CD4-positive, alpha-beta T cell (primary cell): ENCODE measurements at places on chromosomes 1 and 21.

DNA sequence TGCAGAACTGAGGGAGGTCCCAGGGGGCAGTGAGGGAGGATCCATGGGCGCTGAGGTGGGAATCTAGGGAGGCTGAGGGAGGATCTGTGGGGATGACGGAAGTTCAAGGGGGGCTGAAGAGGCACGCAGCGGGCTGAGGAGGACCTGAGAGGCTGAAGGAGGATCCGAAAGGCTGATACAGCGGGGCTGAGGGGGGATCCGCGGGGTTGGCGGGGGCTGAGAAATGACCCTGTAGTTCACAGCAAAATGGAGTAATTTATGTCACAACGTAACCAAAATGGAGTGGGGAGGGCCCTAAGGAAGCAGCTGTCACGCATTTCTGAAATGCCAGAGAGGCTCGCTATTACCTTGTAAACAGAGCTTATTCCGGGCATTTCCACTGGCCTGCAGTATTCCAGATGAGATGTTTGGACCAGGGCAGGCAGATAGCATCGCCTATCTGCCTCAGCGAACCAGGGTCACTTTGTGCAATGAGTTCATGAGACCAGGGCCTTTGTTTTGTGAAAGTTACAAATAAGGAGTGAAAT is 926 bp upstream of the MRPL55 start:
- DNase-seq, result no peak

- no peak for DNase-seq
These were observed 150.6 kb downstream of the SDCCAG8 start for GRCh38 chr1:243406424-243406823.

DNA sequence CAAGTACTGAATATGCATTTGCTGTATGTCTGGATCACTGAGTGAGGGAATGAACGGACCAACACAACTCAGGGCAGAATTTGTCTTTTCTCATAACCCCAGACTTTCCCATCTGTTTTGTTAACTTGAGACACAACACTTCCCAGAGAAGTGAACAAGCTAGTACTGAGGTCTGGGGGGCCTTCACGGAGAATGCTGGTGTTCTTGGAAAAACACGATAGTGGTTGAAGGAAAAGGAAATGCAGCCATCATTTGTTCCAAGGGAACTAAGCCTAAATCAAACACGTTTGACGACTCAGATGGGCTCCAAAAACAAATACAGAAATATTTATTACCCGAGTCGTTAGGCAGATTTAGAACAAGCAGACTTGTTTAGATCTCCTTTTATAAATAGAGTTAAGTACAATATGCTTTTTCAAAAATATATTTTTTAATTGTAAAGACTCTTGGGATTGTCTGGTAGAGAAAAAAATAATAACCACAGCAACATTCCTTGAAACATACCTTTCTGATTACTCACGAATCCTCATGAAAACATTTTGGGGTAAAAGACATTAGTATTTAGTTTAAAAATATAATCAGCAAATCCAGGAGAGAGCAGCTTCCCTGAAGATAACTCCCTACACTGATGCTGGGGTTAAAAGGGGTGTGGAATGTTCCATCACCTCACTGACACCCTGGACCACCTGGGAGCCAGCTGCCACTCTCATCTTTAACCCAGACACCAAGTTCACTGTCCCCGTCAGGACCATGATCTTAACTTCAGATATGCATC is 427.7 kb upstream of the RUNX1 start:
- DNase-seq, result no peak

- DNase-seq, result no peak
These were observed 61.5 kb upstream of the WLS start for GRCh38 chr1:68293609-68294366.

- DNase-seq, result no peak
These were observed 50.7 kb downstream of the EBNA1BP2 start for GRCh38 chr1:43121256-43121900.

DNA sequence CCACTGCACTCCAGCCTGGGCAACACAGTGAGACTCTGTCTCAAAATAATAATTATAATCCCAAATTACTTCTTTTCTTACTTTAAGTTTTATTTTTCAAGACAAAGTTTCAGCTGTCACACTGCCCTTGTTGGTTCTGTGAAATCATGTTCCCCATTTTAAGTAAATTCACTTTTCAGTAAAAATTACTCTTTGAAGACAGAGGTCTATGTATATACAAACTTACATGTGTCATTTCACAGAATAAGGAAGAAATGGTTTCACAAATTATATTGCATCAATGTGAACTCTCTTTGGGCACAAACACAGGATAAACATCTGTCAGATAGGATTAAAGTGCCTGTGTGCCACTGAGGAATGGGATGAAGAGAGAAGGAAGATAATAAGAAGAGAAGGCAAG is 33.1 kb upstream of the ETS2 start:
- DNase-seq, result no peak

DNA sequence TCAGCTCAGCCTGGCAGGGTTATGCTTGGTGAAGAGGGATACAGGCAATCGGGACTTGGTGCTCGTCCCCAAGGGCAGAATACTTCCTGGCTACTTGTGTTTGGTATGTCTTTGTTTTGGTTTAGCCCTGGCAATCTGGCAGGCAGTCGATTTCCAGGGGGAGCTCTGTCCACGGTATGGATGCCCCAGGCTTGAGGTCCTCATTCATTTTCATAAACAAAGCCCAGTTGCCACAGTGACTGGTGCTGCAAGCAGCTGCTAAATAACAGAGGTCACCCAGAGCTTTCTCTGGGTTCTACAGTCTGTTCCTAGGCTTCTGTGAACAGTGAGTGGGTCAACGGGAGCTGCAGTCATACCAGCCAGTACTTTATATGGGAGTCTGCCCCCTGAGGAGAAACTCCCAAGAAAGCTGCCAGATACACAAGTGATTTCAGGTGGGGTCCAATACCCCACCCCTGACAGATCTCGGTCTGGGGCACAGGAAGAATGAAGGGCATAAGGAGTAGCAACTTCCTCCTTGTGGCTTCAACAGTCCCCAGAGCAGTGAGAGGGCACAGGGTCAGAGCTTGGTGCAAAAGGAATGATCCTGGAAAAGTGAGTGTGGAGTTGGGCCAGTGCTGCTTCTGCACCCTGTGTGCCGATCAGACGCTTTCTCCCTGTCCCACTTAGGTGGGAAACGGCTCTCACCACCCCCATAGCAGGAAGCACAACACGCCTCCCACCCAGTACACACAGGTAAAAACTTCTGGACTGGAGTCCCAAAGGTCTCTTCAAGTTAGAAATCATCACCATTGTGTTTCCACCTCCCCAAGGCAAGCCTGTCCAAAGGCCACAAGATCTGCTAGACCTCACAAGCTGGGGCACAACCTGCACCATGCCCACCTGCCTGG is 55.5 kb downstream of the TGFBR3 start:
- no peak for DNase-seq

DNA sequence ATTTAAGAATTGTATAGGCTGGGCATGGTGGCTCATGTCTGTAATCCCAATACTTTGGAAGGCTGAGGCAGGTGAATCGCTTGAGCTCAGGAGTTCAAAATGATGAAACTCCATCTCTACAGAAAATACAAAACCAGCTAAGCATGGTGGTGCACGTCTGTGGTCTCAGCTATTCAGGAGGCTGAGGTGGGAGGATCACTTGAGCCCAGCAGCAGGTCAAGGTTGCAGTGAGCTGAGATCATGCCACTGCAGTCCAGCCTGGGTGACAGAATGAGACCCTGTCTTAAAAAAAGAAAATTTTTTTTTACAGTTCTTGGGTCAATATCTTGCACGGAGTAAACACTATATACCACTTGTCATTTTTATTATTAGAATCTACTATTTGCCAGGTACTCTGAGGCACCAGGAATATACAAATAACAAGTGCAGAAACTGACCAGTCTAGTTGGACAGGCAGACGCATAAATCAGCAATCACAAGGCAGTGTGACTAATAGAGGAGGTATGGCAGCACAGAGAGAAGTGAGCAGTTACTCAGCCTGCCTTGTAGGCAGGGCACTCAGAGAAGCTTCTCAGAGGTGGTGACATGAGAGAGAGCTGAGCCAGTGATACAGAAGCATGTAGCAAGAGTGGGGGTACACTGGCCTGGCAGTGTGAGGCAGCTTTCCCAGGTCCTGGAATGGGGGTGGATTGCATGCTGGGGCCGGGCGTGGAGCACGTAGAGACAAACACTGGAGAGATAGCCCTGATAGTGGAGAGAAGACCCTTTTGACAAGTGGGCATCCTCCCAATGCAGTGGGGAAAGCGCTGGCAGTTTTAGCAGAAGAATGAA is 8.0 kb downstream of the PHLDA3 start:
- DNase-seq, result no peak

DNA sequence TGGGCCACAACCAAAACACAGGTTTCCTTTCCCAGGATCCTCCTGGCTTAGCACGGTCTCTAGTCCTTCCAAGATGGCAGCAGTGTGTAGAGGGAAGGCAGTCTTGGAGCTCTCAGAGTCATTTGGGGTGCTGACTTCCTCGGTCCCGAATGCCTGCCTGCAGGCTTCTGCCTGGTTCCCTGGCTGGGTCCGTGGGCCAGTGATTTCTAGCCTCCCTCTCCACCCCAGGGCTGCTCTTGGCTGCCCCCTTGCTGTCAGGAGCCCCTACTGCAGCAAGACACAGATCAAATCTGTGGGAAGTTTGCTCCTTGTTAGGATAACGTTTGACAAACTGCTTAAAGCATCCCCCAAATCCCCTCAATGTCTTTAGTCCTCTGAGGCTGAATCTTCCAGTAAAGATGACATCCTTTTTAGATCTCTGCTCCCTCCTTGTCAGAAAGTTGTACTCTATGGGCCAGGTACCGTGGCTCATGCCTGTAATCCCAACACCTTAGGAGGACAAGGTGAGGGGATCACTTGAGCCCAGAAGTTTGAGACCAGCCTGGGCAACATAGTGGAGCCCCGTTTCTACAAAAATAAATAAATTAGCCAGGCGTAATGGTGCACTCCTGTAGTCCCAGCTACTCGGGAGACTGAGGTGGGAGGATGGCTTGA is 272.5 kb downstream of the RRAGC start:
- DNase-seq, result peak; percentile 49

- DNase-seq, result no peak
These were observed 197.2 kb downstream of the CAMTA1 start for GRCh38 chr1:6982443-6982842.

DNA sequence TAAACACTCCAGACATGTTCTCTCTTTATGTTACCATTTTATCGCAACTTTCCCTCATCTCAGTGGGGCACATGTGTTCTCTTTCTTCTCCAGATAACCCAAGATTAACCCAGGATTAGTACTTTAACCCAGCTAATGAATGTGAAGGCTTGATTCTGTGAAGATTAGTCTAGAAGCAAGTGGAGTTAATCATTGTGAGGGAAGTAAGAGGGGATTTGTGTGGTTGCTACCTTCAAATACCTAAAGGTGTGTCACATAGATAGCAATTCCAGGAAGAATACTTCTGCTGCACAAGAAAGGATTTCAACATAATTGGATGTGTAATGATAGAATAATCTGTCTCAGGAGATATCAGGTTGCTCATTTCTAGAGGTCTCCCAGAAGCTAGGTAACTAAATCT is 327.1 kb downstream of the PBX1 start:
- no peak for DNase-seq

- peak; percentile 4 for DNase-seq
These were observed 210.3 kb downstream of the SLC35F3 start for GRCh38 chr1:234114648-234115307.

DNA sequence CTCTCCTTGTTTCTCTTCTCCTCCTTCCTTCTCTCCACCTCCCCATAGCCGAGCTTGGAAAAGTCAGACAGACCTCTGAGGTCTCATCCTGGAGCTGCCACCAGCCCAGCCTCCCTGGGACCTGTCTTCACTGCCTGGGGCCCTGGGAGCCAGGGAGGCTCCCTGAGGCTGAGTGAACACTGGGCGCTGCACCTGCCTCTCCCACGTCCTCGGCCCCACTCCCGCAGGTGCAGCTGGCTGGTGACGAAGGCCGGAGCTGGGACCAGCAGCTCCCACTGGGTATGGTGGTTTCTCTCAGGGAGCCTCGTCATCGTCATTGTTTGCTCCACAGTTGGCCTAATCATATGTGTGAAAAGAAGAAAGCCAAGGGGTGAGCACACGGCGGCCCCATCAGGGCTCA is 5.3 kb downstream of the TNFRSF14 start:
- no peak for DNase-seq

DNA sequence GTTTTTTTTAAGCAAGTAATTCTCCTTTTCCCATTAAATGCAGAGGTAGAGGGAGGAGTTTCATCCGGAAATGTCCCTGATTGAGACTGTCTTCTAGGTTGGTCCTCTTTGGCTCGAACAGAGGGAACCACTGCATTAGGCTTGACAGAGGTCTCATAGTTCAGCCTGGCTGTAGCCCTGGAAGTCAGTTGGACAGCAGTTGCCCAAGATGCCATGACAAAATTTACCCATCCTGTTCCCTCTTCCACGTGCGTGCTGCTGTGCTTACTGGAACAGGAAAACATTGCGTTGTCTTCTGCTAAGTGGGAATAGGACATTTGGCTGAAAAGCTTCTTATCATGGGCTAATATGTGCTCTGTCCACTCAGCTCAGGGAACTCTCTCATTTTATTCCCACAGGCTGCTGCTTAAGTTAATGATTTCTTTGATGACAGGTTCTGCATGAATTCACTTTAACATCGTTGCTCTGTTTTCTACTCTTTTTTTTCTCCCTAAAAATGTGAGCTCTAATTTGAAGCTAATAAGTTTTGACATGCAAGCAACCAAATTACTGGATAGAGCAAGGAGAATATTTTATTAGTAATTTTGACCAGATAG is 18.0 kb downstream of the KCNK1 start:
- DNase-seq, result no peak

DNA sequence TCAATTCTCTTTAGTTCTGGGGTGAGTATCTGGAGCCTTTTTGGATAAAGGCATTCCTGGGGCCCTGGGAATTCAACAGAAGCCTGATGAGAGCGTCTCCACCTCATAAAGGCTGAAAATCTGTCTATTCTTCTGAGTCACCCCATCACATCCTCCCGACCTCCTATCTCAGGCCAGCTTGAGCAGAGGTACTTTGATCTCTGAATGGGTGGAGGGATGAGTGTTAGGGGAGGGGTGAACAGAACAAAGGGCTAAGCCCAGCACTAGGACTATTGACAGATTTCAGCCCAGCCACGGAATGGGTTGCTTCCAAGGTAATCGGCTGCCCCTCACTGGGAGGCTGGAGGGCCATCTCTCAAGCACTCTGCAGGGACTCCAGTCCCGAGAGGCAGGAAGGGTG is 2.5 kb upstream of the MYBPH start:
- no peak for DNase-seq

DNA sequence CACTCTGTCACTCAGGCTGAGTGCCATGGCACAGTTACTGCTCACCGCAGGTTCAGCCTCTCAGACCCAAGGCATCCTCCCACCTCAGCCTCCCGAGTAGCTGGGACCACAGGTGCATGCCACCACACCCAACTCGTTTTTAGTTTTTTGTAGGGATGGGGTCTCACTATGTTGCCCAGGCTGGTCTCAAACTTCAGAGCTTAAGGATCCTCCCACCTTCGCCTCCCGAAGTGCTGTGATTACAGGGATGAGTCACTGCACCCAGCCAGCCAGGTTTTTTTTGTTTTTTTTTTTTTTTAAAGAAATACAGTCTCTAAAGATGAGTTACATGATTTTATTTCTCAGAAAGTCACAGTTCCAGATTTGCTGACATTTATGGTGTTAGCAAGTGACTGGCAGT is 29.0 kb downstream of the BACE2 start:
- no peak for DNase-seq
